ENCODE measurements at places on chromosomes 5 and 9. TPM values are rescaled to one million over a fixed set of nuclear protein-coding genes. Genes with fewer than 3 reads are reported as not detected.

DNA sequence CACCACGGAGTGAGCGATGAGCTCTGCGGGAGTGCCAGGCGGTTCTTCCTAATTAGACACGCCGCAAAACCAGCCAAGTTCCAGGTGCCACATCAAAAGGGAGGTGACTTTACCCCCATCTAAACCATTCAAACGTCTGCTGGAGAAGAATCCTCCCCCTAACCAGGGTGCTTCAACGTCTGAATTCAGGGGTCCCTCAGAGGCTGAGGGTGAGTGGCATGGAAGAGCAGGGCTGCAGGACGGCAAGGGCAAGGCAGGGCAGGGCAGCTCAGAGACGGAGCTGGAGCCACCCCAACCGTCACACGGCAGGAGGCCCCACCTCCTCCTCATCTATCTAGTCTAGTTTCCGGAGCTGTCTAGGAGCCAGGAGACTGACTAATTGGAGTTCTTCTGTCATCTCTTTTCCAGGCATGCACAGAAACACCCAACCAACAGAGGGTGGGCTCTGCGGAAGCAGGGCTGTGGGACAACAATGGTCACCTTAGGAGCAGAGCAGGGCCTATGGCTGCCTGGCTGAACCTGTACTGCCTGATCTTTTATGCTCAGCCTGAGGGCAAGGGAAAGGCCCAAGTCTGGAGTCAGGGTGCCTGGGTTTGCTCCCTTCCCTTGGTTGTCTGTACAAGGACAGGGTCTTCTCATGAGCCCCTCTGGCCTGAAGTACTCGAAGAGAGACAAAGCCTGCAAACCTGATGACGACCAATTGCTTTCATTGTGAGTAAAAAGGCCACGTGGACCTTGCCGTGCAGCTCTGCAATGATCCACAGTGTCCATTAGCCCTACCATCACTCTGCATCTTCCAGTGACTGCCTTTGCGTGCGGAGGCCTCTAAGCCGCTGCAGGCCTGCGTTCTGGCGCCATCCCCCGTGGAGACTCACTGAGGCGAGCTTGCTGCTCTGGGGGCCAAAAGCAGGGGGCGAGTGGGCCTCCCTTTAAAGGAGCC lies 81.0 kb upstream of the SLC25A51 start:
- peak; percentile 70 for DNase-seq

DNA sequence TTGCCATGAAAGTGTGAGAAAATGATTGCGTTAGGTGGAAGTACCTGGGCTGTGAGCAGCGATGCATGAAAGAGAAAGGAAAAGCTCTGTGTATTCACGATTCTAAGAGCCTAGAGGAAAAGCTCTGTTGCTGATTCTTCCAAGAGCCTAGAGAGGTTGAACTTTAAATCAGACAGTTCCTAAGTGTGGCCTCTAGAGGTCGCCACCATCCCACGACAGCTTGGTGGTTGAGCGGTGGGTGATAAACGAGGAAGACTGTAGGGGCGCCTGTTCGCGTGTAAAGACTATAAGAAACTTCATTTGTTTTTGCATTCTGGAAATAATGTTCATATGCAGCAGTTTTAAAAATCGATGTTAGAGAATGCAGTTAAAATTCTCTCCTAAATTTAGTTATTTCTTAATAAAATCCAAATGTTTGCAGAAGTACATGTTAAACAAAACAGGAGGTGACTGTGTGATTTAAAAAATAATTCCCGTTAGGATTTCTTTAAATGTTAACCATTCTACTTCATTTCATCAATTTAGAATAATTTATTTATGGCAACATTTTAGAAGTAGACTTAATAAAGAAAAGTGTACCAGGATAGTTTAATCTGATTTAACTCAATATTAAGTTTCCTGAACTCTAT lies 107.7 kb downstream of the TENT4A start:
- DNase-seq, result no peak

DNA sequence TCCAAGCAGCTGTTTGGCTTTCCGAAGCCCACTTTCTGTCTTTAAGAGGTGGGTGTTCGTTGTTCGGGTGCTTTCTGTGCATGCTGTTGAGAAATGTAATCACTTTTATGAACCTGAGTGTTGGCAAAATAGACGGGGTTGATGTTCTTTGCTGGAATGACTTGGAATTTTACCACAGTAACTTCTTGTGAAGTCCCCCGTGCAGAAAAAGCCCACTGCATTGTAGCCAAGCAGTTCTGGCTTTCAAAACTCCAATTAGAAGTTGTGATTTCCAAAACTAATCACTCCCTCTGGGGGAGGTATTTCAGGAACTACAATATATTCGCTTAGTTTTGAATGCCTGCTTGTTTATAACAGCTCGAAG lies 111.1 kb downstream of the PAM start:
- DNase-seq, result no peak

GRCh38 chr9:77000330-77000729 lies 19.1 kb upstream of the FOXB2 start:
- no peak for DNase-seq

DNA sequence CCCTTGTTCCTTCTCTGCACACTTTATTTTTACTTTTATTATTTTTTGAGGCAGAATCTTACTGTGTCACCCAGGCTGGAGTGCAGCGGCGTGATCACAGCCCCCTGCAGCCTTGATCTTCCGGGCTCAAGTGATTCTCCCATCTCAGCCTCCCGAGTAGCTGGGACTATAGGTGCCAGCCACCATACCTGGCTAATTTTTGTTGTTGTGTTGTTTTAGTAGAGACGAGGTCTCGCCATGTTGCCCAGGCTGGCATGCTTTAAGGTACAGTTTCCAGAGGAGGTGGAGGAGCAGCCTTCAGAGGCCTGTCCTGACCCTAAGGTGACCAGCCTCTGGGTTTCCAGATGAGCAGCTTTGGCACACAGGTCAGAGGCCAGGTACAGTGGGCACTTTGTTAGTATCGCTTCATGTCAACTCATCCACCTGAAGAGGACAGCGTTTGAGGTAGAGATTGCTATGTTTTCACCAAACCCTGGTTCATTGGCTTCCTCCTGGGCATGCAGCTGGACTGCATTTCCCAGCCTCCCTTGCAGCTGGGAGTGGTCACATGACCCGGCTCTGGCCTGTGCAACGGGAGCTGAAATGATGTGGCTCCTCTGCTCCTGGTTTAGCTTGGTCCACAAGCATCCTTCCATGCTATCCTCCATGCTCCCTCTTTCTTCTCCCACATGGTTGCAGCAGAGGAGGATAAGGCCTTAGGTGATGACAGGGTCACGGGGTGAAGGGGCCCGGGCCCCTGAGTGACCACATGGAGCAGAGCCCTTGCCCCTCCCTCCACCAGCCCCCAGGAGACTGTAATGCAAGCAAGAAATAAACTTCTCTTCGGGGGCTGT lies 139.3 kb upstream of the IER5L start:
- DNase-seq, result peak; percentile 65

GRCh38 chr9:10331157-10331556 lies 281.6 kb downstream of the PTPRD start:
- no peak for DNase-seq

DNA sequence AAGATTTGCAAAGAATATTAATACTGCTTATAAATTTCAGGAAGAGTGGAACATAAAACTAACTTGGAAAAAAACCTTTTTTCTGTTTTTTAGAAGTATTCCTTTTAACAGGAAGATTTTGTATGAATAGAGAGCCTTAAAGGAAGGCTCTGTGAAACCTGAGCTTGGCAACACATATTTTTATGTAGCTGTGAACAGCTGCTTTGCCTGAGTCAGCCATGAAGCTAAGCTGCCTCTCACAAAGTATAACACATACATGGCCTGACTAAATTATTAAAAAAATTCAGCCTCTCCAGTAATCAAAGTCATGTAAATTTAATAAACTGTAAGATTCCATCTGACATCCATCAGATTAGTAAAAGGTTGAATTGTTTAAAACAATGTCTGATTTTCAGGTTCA lies 547.5 kb downstream of the ELAVL2 start:
- DNase-seq, result no peak

- no peak for DNase-seq
Observed at GRCh38 chr5:61028382-61028781, 83.4 kb downstream of the NDUFAF2 start.

- DNase-seq, result no peak
Observed at GRCh38 chr9:109880276-109881169, 100.5 kb downstream of the PALM2AKAP2 start.

DNA sequence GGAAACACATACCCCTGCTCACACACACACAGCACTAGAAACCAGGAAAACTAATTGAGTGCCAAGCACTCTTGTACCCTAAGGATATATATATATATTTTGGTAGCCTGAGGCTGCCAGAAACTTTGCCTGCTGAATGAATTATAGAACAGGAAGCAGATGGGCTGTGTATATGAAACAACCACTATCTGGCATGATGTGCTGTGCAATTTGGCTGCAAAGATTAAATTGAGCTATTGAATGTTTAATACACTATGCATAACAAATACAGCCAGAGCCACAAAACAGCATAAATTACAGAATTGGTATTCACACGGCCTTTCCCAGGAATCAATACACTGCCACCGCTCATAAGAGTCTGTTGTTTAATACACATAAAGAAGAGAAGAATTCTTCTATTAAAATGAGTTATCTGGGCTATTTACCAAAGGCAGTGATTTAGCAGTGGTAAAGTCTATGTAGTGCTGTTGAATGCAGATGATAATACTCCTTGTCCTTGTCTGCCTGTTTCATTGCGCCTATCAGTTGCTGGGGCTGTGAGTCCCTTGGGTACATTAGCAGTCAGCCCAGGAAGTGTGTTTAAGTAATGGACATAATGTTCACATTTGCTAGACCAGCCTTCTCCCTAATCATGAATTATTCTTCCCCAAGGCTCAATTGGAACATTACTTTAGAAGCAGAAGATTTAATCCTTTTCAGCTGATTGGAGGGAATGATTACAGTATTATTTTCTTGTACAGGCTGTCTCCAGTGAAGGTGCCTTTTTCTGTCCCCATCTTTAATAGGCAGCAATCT lies 294.3 kb downstream of the TLE1 start:
- DNase-seq, result no peak

- peak; percentile 59 for DNase-seq
Observed at GRCh38 chr5:173917788-173918786, 29.9 kb downstream of the CPEB4 start.

DNA sequence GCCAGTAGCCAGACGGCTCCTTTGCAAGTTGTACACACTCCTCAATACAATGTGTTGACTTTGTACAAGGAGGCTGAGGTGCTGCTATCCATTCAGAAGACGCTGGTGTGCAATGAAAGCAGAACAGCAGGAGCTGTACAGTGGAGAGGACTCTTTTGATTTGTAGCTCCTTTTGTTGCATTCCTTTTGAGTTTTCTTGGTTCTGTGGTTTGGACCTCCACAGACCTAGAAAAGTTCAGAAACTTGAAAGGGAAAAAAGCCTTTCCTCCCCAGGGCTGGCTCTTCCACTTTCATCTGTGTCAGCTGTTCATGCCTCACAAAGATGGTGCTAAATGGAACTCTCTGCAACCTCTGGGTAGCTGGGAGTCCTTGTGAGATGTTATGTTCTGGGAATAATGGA lies 117.4 kb downstream of the MAT2B start:
- no peak for DNase-seq

DNA sequence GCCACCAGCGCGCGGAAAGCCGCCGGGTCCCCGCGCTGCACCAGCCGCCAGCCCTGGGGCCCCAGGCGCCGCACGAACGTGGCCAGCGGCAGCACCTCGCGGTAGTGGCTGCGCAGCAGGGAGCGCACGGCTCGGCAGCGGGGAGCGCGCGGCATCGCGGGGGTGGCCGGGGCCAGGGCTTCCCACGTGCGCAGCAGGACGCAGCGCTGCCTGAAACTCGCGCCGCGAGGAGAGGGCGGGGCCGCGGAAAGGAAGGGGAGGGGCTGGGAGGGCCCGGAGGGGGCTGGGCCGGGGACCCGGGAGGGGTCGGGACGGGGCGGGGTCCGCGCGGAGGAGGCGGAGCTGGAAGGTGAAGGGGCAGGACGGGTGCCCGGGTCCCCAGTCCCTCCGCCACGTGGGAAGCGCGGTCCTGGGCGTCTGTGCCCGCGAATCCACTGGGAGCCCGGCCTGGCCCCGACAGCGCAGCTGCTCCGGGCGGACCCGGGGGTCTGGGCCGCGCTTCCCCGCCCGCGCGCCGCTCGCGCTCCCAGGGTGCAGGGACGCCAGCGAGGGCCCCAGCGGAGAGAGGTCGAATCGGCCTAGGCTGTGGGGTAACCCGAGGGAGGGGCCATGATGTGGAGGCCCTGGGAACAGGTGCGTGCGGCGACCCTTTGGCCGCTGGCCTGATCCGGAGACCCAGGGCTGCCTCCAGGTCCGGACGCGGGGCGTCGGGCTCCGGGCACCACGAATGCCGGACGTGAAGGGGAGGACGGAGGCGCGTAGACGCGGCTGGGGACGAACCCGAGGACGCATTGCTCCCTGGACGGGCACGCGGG lies at the start of gene TERT:
Gene TERT (minus strand): TSS at position 234 of the 815 bp plus-strand sequence. CDS start 79 bp downstream, at position 155.
- DNase-seq, result no peak

DNA sequence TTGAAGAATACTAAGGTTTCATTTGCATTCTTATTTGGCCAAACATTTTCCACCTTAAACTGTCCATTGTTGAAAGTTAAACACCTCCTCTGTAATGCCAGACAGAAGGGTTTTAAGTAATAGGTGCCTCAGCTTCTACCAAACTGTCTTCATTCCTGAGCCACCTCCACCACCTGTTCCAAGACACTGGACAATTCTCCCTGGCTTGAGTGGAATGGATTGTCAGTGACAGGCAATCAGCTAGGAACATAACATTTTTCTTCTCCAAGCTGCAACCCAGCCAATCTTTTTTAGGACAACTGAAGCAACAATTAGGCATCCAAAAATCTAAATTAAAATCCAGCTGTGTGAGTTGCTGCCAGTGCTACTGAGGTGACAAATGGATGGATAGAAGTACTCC lies 73.9 kb upstream of the ICE1 start:
- DNase-seq, result no peak

GRCh38 chr5:178353461-178353860 lies 120.9 kb upstream of the PHYKPL start:
- no peak for DNase-seq

GRCh38 chr5:170223360-170223759 lies 9.4 kb upstream of the C5orf58 start:
- no peak for DNase-seq

GRCh38 chr5:148403344-148403743 lies 19.6 kb downstream of the FBXO38 start:
- no peak for DNase-seq

GRCh38 chr9:117160254-117160653 lies 254.6 kb downstream of the ASTN2 start:
- no peak for DNase-seq

- DNase-seq, result no peak
Observed at GRCh38 chr9:91150273-91150997, 211.3 kb downstream of the AUH start.

- no peak for DNase-seq
Observed at GRCh38 chr9:114721491-114722079, 39.6 kb upstream of the TEX48 start.

The ACTBL2 gene
- not detected for total RNA-seq

The OLFML2A gene
- 38.0 TPM for total RNA-seq

The ADAMTS6 gene
- 1.4 TPM for total RNA-seq

The CCDC107 gene
- 45.6 TPM for total RNA-seq

The PRELID2 gene
- 18.9 TPM for total RNA-seq

The PPP3R2 gene
- not detected for total RNA-seq

The PAEP gene
- not detected for total RNA-seq

The SHISAL2B gene
- not detected for total RNA-seq

The PCDHGB3 gene
- 7.2 TPM for total RNA-seq

The PCDHGA9 gene
- total RNA-seq, result 4.5 TPM

The NCS1 gene
- 4.1 TPM for total RNA-seq

All from left ventricle myocardium superior (tissue), 1 donor.